ENCODE measurements at places on chromosomes 12 and 14. TPM values are rescaled to one million over a fixed set of nuclear protein-coding genes. Genes with fewer than 3 reads are reported as not detected.
A peak's percentile ranks its signal among the peaks of the same experiment; 100 is the strongest.

Gene TRIM9
- total RNA-seq, result 0.76 TPM

Gene PNN
- total RNA-seq, result 100 TPM

Gene DHRS2
- 0.17 TPM for total RNA-seq

Gene ARF3
- 84.4 TPM for total RNA-seq

Gene KLRK1
- total RNA-seq, result 0.50 TPM

Gene BAG5
- total RNA-seq, result 15.5 TPM

DNA sequence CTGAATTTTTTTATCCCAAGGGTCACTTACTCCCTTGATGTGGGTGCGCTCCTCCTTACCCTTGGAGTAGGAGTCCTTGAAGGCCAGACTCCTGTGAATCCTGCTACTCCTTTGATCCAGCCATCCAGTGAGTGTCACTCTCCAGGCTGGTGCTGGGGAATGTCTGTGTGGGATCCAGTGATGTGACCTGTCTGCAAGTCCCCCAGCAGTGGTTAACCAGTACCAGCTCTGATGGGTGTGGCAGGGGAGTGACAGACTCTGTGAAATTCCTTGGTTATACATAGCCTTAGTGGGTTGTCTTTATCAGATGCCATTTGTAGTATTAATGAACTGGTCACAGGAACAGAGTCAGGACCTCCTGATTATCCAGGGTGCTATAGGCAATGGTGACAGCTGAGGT lies 409.5 kb upstream of the LMO3 start:
- no peak for DNase-seq
- H3K36me3 ChIP-seq, result no peaks in the 10 kb centered on the region
- no peak overlapping the region for H3K27ac ChIP-seq
- no peaks in the 10 kb centered on the region for H3K4me1 ChIP-seq
- no peaks in the 10 kb centered on the region for H3K27me3 ChIP-seq

DNA sequence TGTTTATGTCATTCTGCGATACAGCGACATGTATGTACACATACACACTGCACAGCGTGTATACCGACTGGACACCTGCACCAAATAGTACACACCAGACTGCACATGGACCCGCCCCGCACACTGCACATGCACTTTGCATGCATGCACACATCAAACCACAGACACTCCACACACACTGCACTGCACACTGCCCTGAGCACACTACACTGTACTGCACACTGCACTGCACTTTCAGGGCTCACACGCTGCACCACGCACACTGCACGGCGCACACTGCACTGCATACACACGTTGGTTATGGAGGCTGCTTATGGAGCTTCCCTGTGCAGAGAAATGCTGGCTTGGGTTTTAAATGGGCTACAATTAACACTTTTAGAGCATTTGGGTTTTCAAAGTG lies 1.6 kb downstream of the PAPLN start:
- H3K4me3 ChIP-seq, result no peak overlapping the region
- DNase-seq, result no peak
- no peak overlapping the region for H3K27ac ChIP-seq
- peaks cover 71% of the 10 kb centered on the region for H3K27me3 ChIP-seq
- H3K4me1 ChIP-seq, result peaks cover 11% of the 10 kb centered on the region

GRCh38 chr14:101665478-101666078 lies 95.9 kb upstream of the PPP2R5C start:
- H3K27me3 ChIP-seq, result peaks cover 22% of the 10 kb centered on the region
- no peak overlapping the region for H3K27ac ChIP-seq
- no peaks in the 10 kb centered on the region for H3K4me1 ChIP-seq
- H3K36me3 ChIP-seq, result peaks cover 3% of the 10 kb centered on the region
- no peak overlapping the region for H3K4me3 ChIP-seq

DNA sequence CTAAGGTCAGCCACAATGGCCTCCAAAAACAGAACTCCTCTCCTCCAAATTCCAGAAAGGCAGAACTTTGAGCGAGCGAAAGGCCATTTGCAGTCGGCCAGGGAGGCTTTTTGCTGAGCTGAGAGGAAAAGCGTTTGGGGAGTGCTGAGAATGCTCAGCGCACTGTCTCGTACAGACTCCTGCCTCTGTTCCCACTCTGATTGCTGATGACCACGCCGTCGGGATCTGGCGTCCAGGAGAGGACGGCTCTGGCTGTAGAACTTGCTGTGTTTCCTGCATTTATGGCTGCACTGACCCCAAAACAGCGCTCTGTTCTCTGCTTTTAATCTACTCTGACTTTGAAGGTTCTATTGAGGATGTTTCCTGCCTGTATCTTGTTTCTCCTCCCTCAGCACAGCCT lies 82.4 kb upstream of the WSCD2 start:
- peaks cover 6% of the 10 kb centered on the region for H3K4me1 ChIP-seq
- no peak overlapping the region for H3K4me3 ChIP-seq

GRCh38 chr14:50828721-50829488 lies 2.1 kb downstream of the NIN start:
- H3K4me1 ChIP-seq, result peaks cover 65% of the 10 kb centered on the region
- H3K27me3 ChIP-seq, result no peaks in the 10 kb centered on the region
- H3K36me3 ChIP-seq, result peaks cover 6% of the 10 kb centered on the region
- H3K4me3 ChIP-seq, result peak overlapping the region; percentile 88
- no peak for DNase-seq

DNA sequence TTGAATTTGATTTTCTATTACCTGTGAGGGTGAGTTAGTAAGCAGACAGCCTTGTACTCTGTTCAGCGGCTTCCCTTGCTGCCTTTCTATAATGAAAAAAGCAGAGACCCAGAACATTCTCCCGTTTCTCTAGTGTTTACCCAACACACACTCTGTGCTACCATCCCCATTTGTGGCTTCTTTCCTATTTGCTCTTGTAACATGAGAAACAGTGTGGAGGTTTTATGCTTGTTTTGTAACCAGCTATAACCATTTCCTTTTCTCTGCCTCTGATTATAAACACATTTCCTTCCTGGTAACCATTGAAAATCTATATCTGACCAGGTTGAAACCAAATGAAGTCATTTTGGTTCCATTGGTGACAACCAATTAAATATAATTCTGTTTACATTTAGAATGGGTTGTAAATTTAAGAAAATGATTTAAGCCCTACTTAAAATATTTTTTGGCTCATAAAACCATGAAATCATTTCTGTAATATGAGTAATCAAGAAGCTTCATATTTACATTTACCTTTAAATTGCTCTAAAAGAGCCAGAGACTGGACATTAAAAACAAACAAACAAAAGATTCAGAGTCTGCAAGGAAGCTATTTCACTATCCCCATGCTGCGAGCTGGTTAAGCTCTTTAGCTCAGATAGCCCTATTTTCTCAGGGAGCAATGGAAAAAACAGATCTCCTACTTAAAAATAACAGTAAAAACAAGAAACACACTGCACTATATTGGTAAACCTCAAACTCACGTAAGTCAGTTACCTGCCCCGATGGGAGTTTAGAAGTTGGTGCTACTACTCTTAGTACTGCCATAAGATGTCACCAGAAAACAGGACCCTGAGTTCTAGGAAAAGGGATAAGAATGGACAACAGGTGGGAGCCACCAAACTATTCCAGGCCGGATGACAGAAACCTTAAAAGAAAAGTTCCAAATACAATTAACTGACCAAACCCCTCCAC lies 206.5 kb upstream of the EEA1 start:
- H3K4me3 ChIP-seq, result no peak overlapping the region
- peaks cover 12% of the 10 kb centered on the region for H3K4me1 ChIP-seq
- H3K36me3 ChIP-seq, result no peaks in the 10 kb centered on the region
- H3K27me3 ChIP-seq, result no peaks in the 10 kb centered on the region
- no peak overlapping the region for H3K27ac ChIP-seq

DNA sequence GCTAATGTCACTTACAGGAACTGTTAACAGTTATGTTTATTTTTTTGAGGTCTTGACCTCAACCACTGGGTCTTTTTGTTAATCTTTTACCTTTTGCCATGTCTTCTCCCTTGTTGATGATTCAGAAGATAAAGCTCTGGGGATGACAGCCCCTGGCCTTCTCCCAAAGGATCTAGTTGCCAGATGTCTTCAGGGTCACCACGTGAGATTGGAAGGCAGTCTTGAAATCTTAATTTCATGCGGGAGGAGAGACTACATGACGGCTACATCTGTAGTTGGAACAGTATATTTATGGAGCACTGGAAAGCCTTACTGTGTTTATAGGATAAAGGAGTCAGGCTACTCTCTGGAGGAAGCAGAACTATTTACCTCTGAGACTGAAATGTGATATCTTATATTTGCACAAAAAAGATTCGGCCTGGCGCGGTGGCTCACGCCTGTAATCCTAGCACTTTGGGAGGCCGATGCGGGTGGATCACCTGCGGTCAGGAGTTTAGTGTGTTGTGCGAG lies 5.6 kb downstream of the MLEC start:
- H3K4me3 ChIP-seq, result no peak overlapping the region
- no peak for DNase-seq
- peaks cover 45% of the 10 kb centered on the region for H3K4me1 ChIP-seq
- H3K36me3 ChIP-seq, result peaks cover 22% of the 10 kb centered on the region
- H3K27me3 ChIP-seq, result no peaks in the 10 kb centered on the region

- peaks cover 36% of the 10 kb centered on the region for H3K36me3 ChIP-seq
- H3K27ac ChIP-seq, result no peak overlapping the region
- no peaks in the 10 kb centered on the region for H3K4me1 ChIP-seq
- H3K27me3 ChIP-seq, result no peaks in the 10 kb centered on the region
- no peak overlapping the region for H3K4me3 ChIP-seq
- no peak for DNase-seq
Measured at GRCh38 chr14:68880581-68881105, 87.8 kb upstream of the ZFP36L1 start.

- DNase-seq, result no peak
- no peaks in the 10 kb centered on the region for H3K36me3 ChIP-seq
- no peak overlapping the region for H3K27ac ChIP-seq
- peaks cover 9% of the 10 kb centered on the region for H3K27me3 ChIP-seq
- H3K4me1 ChIP-seq, result no peaks in the 10 kb centered on the region
Measured at GRCh38 chr14:25090256-25090655, 40.3 kb upstream of the STXBP6 start.

DNA sequence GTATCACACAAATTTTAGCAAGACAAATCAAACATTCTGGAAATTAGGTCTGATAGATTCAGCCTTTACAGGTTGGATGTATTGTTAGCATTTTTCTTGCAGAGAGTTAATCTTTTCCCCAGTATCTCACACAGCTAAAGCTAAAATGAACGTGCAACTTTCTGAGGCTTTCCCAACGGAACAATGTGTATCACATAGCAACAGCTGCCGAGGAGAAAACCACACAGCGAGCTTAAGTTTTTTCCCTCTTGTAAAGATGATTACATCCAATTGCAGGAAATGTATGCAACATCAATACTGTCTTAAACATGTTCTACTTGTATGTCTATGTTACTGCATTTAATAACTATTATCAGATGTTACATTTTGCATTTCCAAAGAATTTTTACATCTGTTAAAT lies 182.2 kb downstream of the CCDC59 start:
- H3K4me3 ChIP-seq, result no peak overlapping the region
- H3K27ac ChIP-seq, result no peak overlapping the region

DNA sequence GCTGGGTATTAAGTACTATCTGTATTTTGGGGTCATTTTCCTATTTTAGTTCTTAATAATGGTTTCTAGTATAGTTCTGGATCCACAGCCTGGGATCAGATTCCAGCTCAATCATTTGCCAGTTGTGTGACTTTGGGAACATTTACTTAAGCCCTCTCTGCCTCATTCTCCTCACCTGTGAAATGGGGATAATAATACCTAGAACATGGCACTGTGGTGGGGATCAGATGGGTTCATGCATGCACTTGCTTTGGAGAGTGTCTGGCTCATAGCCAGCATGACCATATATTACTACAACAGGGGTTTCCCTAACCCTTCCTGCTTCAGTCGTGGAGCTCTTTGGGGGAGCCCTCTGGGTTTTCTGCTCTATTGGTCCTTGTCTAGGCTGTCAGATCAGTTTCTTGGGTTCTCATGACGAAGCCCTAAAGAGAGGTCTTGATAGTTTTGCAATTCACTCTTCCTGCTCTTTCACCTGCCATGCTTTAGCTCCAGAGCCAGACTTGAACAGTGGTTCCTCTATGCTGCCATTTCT lies 34.1 kb upstream of the SMOC1 start:
- peaks cover 4% of the 10 kb centered on the region for H3K27me3 ChIP-seq
- no peak overlapping the region for H3K27ac ChIP-seq
- no peaks in the 10 kb centered on the region for H3K4me1 ChIP-seq
- DNase-seq, result no peak
- no peaks in the 10 kb centered on the region for H3K36me3 ChIP-seq
- H3K4me3 ChIP-seq, result no peak overlapping the region

- no peak overlapping the region for H3K27ac ChIP-seq
- peaks cover under 1% of the 10 kb centered on the region for H3K4me1 ChIP-seq
Measured at GRCh38 chr14:73502017-73502619, 11.4 kb downstream of the RIOX1 start.

DNA sequence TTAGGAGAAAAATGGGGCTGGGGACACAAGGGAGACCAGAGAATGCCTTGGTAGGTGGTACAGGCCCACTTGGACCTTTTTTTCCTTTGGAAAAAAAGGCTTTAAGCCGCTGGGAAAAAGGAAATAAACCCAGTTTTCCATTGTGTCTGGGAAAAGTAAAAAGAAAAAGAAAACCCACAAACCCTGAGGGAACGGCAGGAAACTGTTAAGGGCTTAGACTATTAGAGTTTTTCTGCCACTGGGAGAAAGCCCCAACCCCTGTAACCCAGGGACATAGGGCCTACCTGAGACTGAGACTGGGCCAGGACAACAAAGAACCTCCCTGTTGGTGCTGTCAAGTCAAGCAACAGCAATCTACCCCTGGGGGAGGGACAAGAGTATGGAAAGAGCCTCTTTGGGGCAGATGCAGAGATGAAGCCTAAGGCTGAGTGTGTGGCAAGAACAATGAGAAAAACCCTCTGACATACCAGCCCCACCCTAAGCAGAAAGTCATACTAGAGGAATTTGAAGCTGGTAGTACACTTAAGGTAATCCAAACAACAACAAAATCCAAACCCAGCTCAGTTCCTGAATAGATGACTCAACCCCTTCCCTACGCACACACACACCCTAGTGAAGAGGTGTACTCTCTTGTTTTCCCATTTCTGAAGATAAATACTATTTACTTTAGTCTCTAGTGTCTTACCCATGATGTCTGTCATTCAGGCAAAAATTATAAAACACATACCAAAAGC lies 22.8 kb downstream of the ATF1 start:
- no peak overlapping the region for H3K4me3 ChIP-seq
- H3K36me3 ChIP-seq, result peaks cover 27% of the 10 kb centered on the region
- no peak overlapping the region for H3K27ac ChIP-seq

DNA sequence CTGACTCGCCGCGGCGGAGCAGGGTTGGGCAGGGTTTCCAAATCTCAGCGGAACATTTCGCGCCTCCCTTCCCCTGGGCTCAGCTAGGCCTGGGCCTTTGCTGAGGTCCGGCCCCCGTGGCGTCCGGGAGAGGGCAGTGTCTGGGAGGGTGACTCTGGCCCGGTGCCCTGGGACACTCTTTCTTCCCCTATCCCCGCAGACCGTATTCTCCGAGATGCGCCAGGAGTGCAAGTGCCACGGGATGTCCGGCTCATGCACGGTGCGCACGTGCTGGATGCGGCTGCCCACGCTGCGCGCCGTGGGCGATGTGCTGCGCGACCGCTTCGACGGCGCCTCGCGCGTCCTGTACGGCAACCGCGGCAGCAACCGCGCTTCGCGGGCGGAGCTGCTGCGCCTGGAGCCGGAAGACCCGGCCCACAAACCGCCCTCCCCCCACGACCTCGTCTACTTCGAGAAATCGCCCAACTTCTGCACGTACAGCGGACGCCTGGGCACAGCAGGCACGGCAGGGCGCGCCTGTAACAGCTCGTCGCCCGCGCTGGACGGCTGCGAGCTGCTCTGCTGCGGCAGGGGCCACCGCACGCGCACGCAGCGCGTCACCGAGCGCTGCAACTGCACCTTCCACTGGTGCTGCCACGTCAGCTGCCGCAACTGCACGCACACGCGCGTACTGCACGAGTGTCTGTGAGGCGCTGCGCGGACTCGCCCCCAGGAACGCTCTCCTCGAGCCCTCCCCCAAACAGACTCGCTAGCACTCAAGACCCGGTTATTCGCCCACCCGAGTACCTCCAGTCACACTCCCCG lies 3.0 kb downstream of the WNT1 start:
- peaks cover 54% of the 10 kb centered on the region for H3K27me3 ChIP-seq
- peak overlapping the region; percentile 62 for H3K4me3 ChIP-seq
- peaks cover 42% of the 10 kb centered on the region for H3K4me1 ChIP-seq
- DNase-seq, result peak; percentile 45
- H3K36me3 ChIP-seq, result no peaks in the 10 kb centered on the region

Data from activated naive CD4-positive, alpha-beta T cell treated with anti-CD3 and anti-CD28 coated beads for 36 hours (primary cell).